ENCODE measurements at places on chromosomes 7 and 10.

DNA sequence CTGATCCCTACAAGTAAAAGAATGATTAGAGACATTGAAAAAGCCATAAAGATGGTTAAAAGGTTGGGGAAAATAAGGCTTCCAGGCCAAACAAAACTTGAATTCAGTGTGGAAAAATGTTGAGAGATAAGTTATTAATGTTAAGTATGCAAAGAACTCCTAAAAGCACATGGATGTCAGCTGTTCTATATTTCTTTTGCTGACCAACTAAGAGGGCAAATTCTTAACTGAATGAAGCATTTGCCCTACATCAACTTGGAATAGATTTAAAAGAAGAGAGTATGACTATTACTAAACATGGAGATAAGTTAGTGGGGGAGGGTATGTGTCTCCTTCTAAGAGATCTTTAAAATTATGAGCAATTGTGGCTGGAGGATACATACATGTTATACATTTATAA, 124.8 kb downstream of the KIAA1217 start:
- DNase-seq, result no peak

GRCh38 chr7:35781200-35781701, 19.6 kb upstream of the SEPTIN7 start:
- DNase-seq, result no peak

GRCh38 chr10:24375510-24375909, 166.6 kb downstream of the KIAA1217 start:
- DNase-seq, result no peak

GRCh38 chr10:1570416-1571051, 166.8 kb downstream of the ADARB2 start:
- DNase-seq, result no peak

Data from psoas muscle (tissue), 8 donors.